CD4-positive, alpha-beta T cell treated with Interleukin-1 beta for 1 hour (primary cell): ENCODE measurements at places on chromosomes 1 and 21.

DNA sequence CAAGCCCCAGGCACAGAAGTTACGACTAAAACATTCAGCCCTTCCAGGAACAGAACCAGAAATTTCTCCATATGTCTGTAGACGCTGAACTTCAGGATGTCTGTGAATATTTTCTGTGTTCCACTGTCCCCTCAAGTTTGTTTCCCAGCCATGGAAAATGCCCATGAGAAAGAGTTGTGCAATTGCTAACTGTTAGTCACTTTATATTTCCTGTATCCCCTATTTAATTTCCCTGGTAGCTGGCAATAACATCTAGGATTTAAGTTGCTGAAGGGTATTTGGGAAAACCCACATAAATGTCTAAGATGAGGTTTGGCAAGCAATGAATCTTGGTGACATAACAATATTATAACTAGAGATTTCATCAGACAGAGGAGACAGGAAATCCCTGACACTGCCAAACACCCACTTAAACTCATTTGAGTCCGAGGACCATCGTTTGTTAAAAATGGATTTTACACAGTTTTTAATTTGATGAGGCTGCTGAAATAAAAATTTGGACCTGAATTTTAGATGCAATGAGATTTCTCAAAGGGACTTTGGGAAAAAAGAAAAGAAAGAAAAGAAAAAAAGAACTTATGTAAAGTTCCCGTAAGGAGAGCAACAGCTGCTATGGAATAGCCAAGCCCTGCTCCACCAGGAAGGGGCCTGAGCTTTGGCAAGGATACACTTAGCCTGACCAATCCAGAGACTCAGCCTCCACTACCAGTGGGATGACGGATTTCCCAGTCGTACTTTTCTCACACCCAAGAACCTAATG is 21.8 kb upstream of the ERRFI1 start:
- DNase-seq = no peak

GRCh38 chr1:217622042-217622441 is 8.8 kb downstream of the GPATCH2 start:
- no peak for DNase-seq

- DNase-seq = no peak
These were observed 1.4 kb upstream of the KRTAP10-2 start for GRCh38 chr21:44552681-44553080.

- no peak for DNase-seq
These were observed 196.3 kb downstream of the TTLL7 start for GRCh38 chr1:83802460-83803152.

GRCh38 chr1:145885738-145886287 is at the start of gene ANKRD35:
ANKRD35 (minus strand) TSS chr1:145885866; CDS start chr1:145885758, 108 bp downstream.
- peak; percentile 87 for DNase-seq

DNA sequence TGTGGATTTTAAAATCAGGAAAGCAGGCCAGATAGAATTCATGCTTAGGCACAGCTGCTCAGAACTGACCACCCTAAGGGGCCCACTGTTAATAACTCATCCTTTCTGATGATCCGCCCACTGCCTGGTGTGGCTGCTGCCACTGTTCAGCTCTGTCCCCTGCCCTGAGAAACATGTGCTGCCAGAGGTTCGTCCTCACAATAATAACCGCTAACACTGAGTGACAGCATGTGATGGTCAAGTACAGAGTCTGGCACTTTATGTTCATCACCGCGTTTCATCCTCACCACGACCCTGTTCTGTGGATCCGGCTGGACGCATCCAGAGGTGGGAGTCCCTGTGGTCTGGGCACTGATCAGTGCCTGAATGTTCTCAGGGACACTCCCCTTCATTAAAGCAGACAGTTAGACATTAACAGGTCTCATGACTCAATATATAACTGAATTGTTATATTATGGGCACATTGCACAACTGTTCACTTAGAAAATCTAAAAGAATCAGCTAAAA is 108.6 kb downstream of the SIM2 start:
- no peak for DNase-seq

DNA sequence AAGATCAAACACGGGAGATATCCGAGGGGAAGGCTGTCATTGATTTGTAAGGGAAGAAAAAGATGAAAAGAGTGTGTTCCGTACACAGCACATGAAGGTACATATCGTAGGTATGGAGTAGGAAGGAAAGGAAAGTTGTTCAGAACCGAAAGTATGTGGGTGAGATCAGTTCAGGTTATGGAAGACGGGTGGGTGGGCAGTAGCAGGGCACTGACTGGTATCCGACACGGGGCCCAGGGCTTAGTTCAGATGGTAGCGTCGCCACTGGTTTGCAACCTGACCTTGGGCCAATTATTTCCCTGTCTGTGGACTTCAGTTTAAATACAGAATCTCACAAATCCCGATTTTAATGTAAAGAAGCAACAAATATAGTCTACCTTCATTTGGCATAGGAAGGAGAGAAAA is 27.8 kb upstream of the A3GALT2 start:
- DNase-seq = peak; percentile 8

GRCh38 chr1:226681652-226682493 is 57.2 kb downstream of the ITPKB start:
- no peak for DNase-seq

DNA sequence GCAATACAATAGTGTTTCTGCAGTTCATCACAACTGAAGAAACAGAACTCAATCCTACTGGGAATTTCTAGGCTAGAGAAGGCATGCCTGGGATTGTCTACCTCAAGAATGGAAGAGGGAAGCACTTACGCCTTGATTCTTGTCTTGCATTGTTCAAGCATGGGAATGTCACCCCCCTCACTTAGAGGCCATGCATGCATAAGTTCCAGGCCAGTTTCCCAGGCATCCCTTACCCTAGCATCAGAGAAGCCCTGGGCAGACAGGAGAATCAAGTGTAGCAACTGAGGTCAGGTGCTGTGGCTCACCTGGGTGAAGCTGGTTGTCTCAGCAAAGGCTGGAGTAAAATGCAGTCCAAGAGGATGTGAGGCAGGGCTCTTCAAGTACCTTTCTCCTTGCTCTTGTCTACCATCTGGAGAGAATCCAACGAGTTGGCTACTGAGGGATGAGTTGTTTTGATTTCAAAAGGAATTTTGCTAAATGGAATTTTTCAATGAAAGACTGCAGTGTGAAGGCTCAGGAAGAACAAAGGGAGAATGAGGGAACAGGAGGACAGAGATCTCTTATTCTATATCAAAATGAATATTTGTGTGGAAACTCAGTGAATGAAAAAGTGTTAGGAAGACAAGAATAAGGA is 174.3 kb downstream of the NEK7 start:
- DNase-seq = no peak

- DNase-seq = peak; percentile 52
These were observed 662 bp downstream of the SCAF4 start for GRCh38 chr21:31731056-31731856.

- no peak for DNase-seq
These were observed 411.8 kb upstream of the DAB1 start for GRCh38 chr1:57835620-57836019.

DNA sequence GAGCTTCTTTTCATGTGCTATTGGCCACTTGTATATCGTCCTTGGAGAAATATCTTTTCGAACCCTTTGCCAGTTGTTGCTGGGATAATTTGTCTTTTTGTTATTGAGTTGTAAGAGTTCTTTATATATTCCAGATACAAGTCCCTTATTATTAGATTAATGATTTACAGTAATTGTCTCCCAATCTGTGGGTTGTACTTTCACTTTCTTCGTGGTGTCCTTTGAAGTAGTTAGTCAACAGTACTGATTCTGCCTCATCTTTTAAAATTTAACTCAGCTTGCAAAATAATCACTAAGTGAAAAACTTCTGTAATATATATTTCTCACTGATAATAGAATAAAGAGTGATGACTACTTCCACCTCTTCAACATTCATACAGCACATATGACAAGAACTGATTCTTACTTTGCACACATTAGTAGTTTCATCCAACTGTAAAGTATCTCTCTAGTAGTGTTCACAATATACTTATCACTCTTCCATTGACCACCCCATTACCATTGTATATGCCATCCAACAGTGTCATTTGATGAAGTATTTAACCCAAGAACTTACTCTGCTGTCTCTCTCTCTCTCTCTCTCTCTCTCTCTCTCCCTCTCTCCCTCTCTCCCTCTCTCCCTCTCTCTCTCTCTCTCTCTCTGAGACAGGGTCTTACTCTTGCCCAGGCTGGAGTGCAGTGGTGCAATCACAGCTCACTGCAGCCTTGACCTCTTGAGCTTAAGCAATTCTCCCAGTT is 104.2 kb upstream of the DMRTA2 start:
- DNase-seq = no peak

- no peak for DNase-seq
These were observed 220.5 kb downstream of the CENPF start for GRCh38 chr1:214823311-214824117.

DNA sequence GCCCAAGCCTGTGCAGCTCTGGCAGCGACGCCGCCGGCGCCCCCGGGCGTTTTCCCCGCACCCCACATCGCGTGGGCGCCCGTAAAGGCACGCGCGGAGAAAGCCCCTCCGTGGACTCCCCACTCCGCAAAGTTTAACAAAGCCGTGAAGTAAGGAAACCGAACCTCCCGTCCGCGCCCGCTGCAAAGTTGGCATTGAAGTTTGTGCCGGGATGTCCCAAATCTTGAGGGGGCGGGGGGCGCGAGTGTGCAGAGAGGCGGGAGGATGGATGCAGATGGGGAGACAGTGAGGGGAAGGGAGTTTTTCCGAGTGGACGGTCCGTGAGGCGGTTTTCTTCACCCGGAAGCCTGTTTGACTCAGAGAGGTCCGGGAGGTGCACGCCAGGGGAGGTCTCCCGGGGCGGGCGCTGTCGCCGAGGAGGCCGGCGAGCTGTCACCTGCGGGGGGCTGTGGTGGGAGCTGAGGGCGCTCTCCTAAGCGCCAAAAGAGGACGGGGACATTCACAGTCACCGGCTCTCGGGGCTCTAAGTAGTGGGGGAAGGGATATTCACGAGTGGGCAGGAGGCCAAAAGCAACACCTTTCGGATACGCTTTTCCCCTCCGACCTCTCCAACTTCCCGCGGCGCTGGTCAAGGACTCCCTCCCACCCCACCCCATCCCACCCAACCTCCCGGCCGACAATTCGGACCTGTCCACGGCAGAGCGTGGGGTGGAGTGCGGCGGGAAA is 1.3 kb downstream of the WLS start:
- DNase-seq = no peak

DNA sequence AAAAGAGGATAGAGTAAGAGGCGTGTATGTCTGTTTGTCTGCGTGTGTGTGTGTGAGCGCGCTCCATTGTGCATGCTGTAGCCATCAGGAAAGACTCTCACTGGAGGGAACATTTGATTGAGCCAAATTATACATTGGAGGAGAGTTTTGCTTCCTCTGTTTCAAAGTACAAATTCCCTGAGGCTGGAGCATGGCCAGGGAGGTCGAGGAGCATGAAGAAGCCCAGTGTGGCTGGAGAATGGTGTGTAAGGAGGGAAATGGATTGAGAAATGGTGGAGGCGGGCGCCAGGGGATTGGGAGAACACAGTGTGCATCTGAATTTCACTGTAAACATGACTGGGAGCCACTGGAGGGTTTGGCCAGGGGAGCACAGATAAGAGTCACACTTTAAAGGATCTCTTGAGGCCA is 22.1 kb upstream of the EFNA1 start:
- DNase-seq = no peak

DNA sequence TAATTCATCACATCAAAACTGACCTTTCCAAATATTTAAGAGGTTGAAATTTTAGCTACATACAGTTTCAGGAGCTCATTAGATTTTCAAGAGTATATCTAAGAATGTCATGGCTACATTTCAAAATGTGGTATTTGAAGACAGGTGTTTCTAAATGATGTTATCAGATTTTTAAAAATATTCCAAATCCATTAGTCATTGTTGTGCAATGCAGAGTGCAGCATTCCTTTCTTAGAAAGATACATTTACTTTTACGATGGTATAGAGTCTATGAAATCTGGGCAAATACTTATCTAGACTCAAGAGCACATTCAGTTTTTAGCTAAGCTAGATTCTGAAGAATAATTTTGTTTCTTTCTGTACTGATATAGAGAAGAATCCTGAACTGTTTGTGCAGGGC is 230.3 kb downstream of the CHRM3 start:
- DNase-seq = no peak

GRCh38 chr21:26148840-26149354 is 21.7 kb downstream of the APP start:
- no peak for DNase-seq

DNA sequence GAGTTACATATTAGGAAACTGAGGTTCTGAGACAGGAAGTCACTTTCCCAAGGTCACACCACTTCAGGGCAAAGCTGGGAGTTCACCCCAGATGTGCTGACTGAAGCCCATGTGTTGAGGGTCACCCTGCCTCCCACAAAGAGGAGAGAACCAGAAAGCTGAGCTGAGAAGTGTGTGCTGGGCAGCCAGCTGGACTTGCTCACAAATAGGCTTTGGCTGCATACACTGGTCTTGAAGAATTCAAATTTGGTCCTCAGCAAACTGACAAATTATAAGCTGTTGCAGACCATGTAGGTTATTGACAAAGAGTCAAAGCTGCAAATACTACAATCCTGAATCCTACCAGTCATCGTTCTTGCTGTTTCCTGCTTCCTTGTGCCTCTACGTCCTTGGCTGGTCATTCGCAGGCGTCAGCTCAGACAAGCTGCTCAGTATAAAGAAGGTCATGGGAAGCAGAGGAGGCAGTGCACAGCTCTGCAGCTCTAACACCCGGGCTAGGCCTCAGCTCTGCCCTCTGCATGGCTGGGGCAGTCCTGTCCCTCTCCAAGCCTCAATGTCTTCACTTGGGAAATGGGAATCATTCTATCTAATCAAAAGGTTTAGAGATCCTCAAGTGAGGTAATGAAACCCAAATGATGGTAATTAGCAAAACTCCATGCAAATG is 40.0 kb downstream of the CDCP2 start:
- no peak for DNase-seq

DNA sequence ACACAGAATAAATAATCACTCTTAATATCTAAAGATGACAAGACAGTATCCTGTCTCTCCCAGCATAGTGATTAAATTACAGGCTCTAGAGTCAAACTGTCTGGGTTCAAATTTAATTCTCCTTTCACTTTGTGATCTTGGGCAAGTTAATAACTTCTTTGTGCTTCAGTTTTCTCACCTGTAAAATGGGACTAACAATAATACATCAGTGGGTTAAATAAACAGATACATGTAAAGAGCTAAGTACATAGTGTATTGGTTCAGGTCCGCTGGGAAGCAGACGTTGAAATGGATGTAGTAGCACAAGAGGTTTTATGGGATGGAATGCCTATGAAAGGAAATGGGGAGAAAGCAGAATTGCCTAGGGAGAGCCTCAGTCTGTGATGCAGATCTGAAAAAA is 10.7 kb downstream of the ZFYVE9 start:
- DNase-seq = no peak

GRCh38 chr1:235918032-235918431 is 51.3 kb upstream of the LYST start:
- no peak for DNase-seq

- no peak for DNase-seq
These were observed 129.0 kb downstream of the TGFB2 start for GRCh38 chr1:218474128-218474527.

GRCh38 chr1:149986486-149987296 is 23.8 kb downstream of the OTUD7B start:
- no peak for DNase-seq

- DNase-seq = no peak
These were observed 32.5 kb upstream of the SMYD2 start for GRCh38 chr1:214248311-214249085.
